ENCODE measurements at places on chromosomes 7 and 10.
A peak's percentile ranks its signal among the peaks of the same experiment; 100 is the strongest.

- no peak for DNase-seq
Observed at GRCh38 chr10:31219306-31219705, 99.7 kb upstream of the ZEB1 start.

DNA sequence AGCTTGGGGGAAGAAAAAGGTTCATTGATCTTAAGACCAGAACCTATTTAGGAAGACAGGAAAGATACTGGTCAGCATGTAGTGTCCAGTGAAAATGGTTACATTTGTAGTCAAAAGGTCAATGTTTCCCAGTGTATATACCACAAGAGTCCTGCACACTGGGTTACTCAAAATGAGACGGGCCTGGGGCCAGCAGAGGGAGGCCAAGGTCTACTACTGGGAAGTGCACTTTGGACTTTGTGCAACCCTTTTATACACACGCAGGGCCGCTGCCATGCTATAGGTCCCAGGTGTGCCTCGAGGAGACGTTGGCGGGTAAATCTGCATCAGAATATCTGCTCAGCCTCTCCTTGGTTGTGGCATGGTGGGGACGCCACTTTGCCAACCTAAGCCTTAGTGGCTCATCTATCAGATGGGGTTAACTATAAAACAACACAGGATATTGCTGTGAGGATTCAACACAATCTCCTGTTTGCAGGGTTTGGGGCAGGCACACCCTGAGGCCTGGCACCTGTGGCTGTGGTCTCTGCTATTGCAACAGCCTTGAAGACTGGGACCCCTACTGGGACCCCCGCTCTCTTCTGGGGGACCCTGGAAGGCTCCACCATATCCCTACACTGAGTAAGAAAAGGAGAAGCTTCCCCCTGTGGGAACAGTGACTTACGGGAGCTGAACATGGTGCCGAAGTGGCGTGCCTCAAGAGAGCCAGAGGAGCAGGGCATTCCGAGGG lies 19.7 kb downstream of the CLRN3 start:
- no peak for DNase-seq

DNA sequence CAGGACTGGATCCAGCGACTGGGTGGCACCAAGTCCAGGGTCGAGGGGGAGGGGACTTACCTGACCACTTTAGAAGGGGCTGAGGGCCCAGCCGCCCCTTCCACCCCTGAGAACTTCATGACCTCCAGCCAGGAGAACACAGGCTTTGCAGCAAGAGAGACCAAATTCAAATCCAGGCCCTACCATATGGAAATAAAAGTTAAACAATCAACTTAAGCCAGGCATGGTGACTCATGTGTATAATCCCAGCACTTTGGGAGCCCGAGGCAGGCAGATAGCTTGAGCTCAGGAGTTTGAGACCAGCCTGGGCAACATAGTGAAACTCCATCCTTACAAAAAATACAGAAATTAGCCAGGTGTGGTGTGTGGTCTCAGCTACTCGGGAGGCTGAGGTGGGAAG lies 61.9 kb downstream of the COL13A1 start:
- DNase-seq: no peak

DNA sequence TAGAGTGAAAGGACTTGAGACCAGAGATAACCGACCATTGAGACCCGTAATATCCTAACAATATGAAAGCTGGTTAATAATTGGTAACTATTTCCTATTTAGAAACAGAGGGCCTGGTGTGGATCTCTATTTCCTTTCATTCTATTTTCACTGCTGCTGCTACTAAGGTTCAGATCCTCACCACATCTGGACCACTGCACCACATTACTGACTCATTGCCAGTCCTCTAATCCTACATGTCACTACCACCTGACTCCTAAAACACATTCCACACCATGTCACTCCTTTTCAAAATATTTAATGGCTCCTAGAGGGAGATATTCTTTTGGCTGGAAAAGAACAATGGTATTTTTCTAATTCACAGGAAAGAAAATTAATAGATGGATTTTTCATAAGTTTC lies 6.4 kb downstream of the USP54 start:
- no peak for DNase-seq

- DNase-seq: no peak
Observed at GRCh38 chr7:106968160-106968559, 76.3 kb upstream of the PRKAR2B start.

DNA sequence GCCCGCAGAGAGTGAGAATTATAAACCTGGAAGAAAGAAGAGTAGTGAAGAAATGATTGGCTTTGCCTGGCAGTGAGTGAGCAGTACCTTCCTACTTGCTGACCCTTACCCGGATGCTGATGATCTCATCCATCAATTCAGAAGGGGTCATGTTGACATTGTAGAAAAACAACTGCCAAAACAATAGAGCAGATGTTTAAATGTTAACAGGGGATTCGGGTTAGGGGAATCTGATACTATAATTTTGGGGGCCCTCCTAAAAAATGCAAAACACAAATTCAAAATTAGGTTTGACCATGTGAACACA lies 78.1 kb downstream of the MYOF start:
- DNase-seq: no peak

GRCh38 chr10:113954409-113954808 lies 89.3 kb upstream of the ADRB1 start:
- DNase-seq: no peak

DNA sequence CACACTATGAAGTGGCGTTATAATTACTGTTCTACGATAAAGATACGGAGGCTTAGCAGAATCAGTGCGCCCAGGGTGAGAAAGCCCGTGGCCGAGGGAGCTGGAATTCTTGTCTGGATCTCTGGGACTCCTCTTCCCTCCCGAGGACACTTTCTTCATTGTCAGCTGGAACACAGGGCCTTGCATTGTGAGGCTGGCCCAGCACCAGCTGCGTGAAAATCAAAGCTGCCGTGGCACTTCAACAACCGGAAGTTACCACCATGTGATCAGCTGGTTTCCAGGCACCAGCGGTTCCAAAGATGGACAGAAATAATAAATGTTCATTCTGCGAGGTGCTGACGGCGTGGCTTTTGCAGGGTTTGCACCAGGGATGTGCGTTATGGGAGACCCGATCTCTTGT lies 234.0 kb upstream of the PITRM1 start:
- no peak for DNase-seq

GRCh38 chr7:39847227-39847626 lies 102.8 kb upstream of the CDK13 start:
- DNase-seq: no peak

- no peak for DNase-seq
Observed at GRCh38 chr7:117021366-117021765, 68.1 kb downstream of the ST7 start.

GRCh38 chr7:28672397-28672797 lies 260.1 kb downstream of the CREB5 start:
- DNase-seq: no peak

GRCh38 chr7:151756076-151756731 lies 120.7 kb downstream of the PRKAG2 start:
- DNase-seq: peak; percentile 24

Measured in stimulated activated CD8-positive, alpha-beta memory T cell treated with anti-CD3 and anti-CD28 coated beads, Interleukin-4, amount 100 ng/mL, for 1 hour (primary cell).